A673 (cell line): ENCODE measurements at places on chromosomes 12 and 14. TPM values are rescaled to one million over a fixed set of nuclear protein-coding genes. Genes with fewer than 3 reads are reported as not detected.

ERG28 gene
- total RNA-seq, result 38.3 and 43.3 TPM in 2 replicates

KRT6A gene
- total RNA-seq, result 0.24 TPM in 1 of 2 replicates, not detected in the other

FSCB gene
- not detected in 2 replicates for total RNA-seq

RNF10 gene
- total RNA-seq, result 225 and 240 TPM in 2 replicates

GRCh38 chr12:121581686-121582429 lies 1.0 kb upstream of the KDM2B start:
- DNase-seq, result no peak
- peaks cover 40% of the 10 kb centered on the region for H3K4me1 ChIP-seq
- peak overlapping the region; percentile 80 for H3K4me3 ChIP-seq
- peak overlapping the region; percentile 88 for H3K27ac ChIP-seq
- H3K36me3 ChIP-seq, result no peaks in the 10 kb centered on the region
- H3K27me3 ChIP-seq, result no peaks in the 10 kb centered on the region

- no peak for DNase-seq
- no peaks in the 10 kb centered on the region for H3K27me3 ChIP-seq
- H3K4me3 ChIP-seq, result no peak overlapping the region
- no peak overlapping the region for H3K27ac ChIP-seq
- no peaks in the 10 kb centered on the region for H3K36me3 ChIP-seq
These were observed 136.9 kb downstream of the SCARB1 start for GRCh38 chr12:124726596-124727263.

GRCh38 chr14:100525615-100526014 lies 61.6 kb downstream of the BEGAIN start:
- no peaks in the 10 kb centered on the region for H3K36me3 ChIP-seq
- no peak for DNase-seq
- H3K4me3 ChIP-seq, result no peak overlapping the region
- peaks cover 4% of the 10 kb centered on the region for H3K4me1 ChIP-seq
- no peaks in the 10 kb centered on the region for H3K27me3 ChIP-seq

- H3K36me3 ChIP-seq, result no peaks in the 10 kb centered on the region
- no peak overlapping the region for H3K4me3 ChIP-seq
- H3K27me3 ChIP-seq, result no peaks in the 10 kb centered on the region
- DNase-seq, result no peak
These were observed 1241.2 kb upstream of the FLRT2 start for GRCh38 chr14:84288781-84289180.

- no peak for DNase-seq
- H3K27me3 ChIP-seq, result no peaks in the 10 kb centered on the region
- no peak overlapping the region for H3K27ac ChIP-seq
These were observed 8.1 kb downstream of the TAMALIN start for GRCh38 chr12:52014567-52015530.

GRCh38 chr12:127179176-127179575 lies 1087.8 kb upstream of the TMEM132C start:
- DNase-seq, result no peak
- H3K27me3 ChIP-seq, result no peaks in the 10 kb centered on the region
- no peak overlapping the region for H3K4me3 ChIP-seq
- no peaks in the 10 kb centered on the region for H3K36me3 ChIP-seq
- no peak overlapping the region for H3K27ac ChIP-seq
- no peaks in the 10 kb centered on the region for H3K4me1 ChIP-seq

GRCh38 chr14:90649083-90649482 lies 167.1 kb downstream of the TTC7B start:
- no peak for DNase-seq
- no peaks in the 10 kb centered on the region for H3K27me3 ChIP-seq
- no peak overlapping the region for H3K4me3 ChIP-seq
- no peaks in the 10 kb centered on the region for H3K36me3 ChIP-seq

DNA sequence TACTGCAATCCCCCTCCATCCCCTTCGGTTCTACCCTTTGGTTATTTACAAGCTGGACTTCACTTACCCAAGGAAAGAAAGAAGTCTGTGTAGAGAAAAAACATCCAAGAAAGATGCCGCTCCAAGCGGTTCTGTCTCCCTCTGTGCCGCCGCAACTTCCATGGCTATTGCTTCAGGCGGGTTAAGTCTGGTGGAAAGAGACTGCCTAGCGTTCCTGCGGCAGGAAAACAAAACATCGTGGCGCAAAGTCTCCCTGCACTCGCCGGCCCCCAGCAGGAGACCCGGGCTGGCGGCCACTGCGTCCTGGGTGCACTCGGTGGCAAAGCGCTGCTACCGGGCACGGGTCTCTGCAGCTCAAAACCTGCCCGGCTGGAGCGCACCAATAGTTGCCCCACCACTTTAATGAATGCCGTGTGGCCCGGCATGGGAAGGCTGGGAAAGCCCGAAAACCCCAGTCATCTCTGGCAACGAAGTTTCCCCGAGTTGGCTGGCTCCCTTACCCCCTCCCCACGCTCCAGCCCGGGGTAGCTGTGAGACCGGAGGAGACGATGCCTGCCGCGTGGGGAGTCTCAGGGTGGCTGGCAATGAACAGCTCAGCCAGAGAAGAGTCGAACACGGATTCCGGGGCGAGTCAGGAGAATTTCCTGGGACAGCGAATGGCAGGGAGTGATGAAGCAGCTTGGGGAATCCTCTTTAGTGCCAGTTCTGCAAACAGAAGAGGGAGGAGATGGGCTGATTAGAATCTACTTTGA lies 3.5 kb upstream of the KCNK10 start:
- H3K4me3 ChIP-seq, result no peak overlapping the region
- no peaks in the 10 kb centered on the region for H3K4me1 ChIP-seq
- DNase-seq, result no peak
- no peaks in the 10 kb centered on the region for H3K36me3 ChIP-seq
